Pulmonary artery endothelial cell (primary cell): ENCODE measurements at places on chromosomes 16 and 17.

GRCh38 chr17:81891303-81891552 lies 158 bp downstream of the ALYREF start:
- no peak for DNase-seq

- no peak for DNase-seq
Measured at GRCh38 chr17:13541032-13541480, 60.7 kb downstream of the HS3ST3A1 start.

DNA sequence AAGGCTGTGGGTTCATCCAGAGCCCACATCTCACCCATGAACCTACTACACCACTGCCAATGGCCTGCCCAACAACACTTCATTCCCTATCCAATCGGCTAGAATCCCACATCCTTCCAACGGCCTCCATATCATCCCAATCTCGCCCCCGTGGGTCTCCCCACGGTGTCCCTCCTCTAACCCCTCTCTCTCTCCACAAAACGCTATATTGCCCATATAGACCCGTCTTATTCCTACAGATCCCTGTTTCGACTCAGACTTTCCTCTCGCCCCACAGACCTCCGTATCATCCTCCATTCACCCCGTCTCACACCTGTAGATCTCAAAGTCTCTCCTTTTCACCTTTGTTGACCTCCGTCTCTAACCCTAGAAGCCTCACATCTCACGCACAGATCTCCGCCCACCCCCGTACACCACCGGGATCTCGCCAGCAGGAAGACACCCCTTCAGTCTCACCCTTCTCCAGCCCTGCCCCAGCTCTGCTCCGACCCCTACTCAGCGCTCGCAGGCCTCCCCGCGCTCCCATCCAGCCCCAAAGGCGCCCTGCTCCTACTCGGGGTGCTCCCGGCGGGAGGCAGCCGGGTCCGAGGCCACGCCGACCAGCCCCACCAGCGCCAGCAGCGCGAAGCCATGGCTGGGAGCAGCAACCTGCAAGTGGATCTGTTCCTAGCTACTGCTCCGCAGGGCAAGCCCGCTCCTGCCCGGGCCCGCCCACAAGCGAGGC lies at the start of gene FDXR:
FDXR (minus strand) TSS at position 682 of the 724 bp plus-strand sequence; CDS start at position 632, 50 bp downstream.
- DNase-seq: no peak

GRCh38 chr17:49482144-49482817 lies 12.8 kb upstream of the NGFR start:
- no peak for DNase-seq

- DNase-seq: no peak
Measured at GRCh38 chr16:7689234-7689633, 356.6 kb downstream of the RBFOX1 start.
